ENCODE measurements at places on chromosomes 6 and 20. TPM values are rescaled to one million over a fixed set of nuclear protein-coding genes. Genes with fewer than 3 reads are reported as not detected.

GRCh38 chr6:10791673-10792072 is 44.1 kb downstream of the TMEM14B start:
- peaks cover 4% of the 10 kb centered on the region for H3K4me1 ChIP-seq
- no peak overlapping the region for H3K4me3 ChIP-seq
- H3K27ac ChIP-seq, result no peak overlapping the region
- H3K27me3 ChIP-seq, result no peaks in the 10 kb centered on the region
- DNase-seq, result no peak

- no peaks in the 10 kb centered on the region for H3K27me3 ChIP-seq
- no peak overlapping the region for H3K4me3 ChIP-seq
- H3K27ac ChIP-seq, result no peak overlapping the region
- no peak for DNase-seq
- H3K36me3 ChIP-seq, result no peaks in the 10 kb centered on the region
These were observed 122.5 kb downstream of the MACROD2 start for GRCh38 chr20:14117768-14118167.

DNA sequence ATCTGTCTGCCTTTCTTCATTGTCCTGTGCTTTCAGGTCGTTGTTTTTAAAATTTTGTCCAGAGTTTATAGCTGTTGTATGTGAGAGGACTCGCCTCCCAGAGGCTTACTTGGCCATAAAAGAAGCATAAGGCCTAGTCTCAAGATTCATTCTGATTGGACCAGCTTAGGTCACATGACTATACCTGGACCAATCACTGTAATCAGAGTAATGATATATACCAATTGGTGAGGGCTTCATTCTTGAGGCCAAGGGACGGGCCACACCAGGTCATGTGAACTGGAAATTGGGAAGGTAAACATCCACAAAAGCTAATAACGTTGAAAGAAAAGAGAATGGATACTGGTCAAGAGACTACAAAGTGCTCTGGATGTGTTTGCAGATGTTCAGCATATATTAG is 141.4 kb upstream of the SULF2 start:
- H3K4me3 ChIP-seq, result no peak overlapping the region
- H3K27me3 ChIP-seq, result peaks cover 25% of the 10 kb centered on the region
- H3K27ac ChIP-seq, result no peak overlapping the region
- no peak for DNase-seq

- DNase-seq, result no peak
- H3K27ac ChIP-seq, result no peak overlapping the region
- H3K4me1 ChIP-seq, result no peaks in the 10 kb centered on the region
- H3K4me3 ChIP-seq, result no peak overlapping the region
- peaks cover 28% of the 10 kb centered on the region for H3K36me3 ChIP-seq
- no peaks in the 10 kb centered on the region for H3K27me3 ChIP-seq
These were observed 31.1 kb downstream of the NFYA start for GRCh38 chr6:41103847-41104246.

DNA sequence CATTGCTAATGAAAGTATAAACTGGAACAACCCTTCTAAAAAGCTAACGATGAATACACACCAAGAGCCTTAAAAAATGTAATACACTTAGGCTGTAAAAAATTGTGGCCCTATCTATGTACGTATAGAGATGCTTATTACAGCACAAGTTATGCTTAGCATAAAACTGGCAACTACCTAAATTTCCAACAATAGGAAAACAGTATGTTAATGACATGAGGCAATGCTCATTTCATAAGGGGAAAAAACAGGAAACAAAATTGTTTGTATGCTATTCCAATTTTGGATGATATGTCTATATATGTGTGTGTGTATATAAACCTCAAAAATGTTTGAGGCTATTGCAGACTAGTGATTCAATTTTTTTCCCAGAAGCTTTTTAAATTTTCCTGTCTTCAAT is 82.5 kb downstream of the DTNBP1 start:
- no peaks in the 10 kb centered on the region for H3K27me3 ChIP-seq
- no peak overlapping the region for H3K4me3 ChIP-seq
- DNase-seq, result no peak
- no peak overlapping the region for H3K27ac ChIP-seq
- H3K36me3 ChIP-seq, result peaks cover 5% of the 10 kb centered on the region

LY6G6F gene
- not detected for total RNA-seq

VPS52 gene
- 45.2 TPM for total RNA-seq

GRCh38 chr6:43963877-43964658 is 163.2 kb downstream of the MRPL14 start:
- no peaks in the 10 kb centered on the region for H3K4me1 ChIP-seq
- peaks cover 8% of the 10 kb centered on the region for H3K27me3 ChIP-seq
- no peak overlapping the region for H3K27ac ChIP-seq
- no peaks in the 10 kb centered on the region for H3K36me3 ChIP-seq
- no peak for DNase-seq

DNA sequence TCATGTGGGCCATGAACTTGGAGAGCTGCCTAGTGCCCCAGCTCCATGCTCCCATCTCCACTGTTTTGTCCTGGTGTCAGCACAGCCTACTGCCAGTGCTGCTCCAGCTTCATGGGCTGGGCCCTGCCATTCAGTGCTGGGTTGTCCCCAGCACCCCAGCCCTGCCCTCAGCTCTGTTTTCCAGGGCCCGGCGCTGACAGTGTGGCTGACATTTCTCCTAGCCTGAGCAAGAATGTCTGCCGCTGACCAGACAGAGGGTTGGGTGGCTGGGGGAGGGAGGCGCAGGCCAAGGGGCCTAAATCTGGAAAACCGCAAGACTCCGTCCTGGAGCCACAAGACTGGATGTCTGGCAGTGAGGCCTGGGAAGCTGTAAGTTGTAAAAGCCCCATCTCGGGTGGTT is 78.9 kb downstream of the DHX35 start:
- no peaks in the 10 kb centered on the region for H3K4me1 ChIP-seq
- H3K36me3 ChIP-seq, result peaks cover 7% of the 10 kb centered on the region
- no peaks in the 10 kb centered on the region for H3K27me3 ChIP-seq
- H3K4me3 ChIP-seq, result no peak overlapping the region
- no peak overlapping the region for H3K27ac ChIP-seq

DNA sequence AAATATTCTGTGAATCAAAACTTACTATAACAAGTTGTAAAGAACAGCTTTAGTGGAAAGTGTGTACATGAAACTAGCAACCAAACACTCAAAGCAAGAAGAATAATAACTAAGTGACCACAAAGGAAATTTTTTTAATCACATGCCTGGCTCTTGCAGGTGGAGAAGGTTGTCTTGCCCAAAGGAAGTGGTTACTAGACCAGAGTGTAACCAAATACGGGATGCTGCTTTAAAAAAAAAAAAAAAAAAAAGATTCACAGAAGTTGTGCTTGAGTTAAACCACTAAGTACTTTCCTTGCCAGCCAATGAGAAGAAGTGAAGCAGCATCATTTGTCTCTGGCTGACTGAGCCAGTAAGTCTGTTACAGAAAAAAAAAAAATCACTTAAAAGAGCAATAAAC is 19.1 kb upstream of the HLA-DQB1 start:
- no peaks in the 10 kb centered on the region for H3K27me3 ChIP-seq
- H3K4me1 ChIP-seq, result peaks cover 25% of the 10 kb centered on the region
- H3K36me3 ChIP-seq, result no peaks in the 10 kb centered on the region
- no peak overlapping the region for H3K4me3 ChIP-seq
- no peak overlapping the region for H3K27ac ChIP-seq
- DNase-seq, result peak; percentile 17

DNA sequence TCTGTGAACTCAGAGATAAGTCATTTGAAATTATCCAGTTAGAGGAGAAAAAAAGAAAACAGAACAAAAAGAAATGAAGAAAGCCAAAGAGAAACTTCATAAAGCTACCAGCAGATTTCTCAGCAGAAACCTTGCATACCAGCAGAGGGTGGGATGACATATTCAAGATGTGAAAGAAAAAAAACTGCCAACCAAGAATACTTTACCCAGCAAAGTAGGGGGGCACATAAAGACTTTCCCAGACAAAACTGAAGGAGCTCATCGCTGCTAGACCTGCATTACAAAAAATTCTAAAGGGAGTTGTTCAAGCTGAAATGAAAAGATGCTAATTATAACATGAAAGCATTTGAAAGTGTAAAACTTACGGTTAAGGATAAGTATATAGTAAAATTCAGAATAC is 246.3 kb downstream of the FNDC1 start:
- H3K27ac ChIP-seq, result no peak overlapping the region
- no peak for DNase-seq
- no peaks in the 10 kb centered on the region for H3K36me3 ChIP-seq

- H3K4me1 ChIP-seq, result peaks cover 40% of the 10 kb centered on the region
- DNase-seq, result peak; percentile 59
- H3K27me3 ChIP-seq, result peaks cover 55% of the 10 kb centered on the region
- H3K36me3 ChIP-seq, result no peaks in the 10 kb centered on the region
- peak within 1 kb of the TSS; percentile 77 for H3K4me3 ChIP-seq
These were observed at the start of gene DLL1 for GRCh38 chr6:170290296-170291128. DLL1 (minus strand) TSS chr6:170291078; CDS start chr6:170290139, 939 bp downstream.

- H3K4me3 ChIP-seq, result no peak overlapping the region
- no peak for DNase-seq
These were observed 26.7 kb downstream of the OVOL2 start for GRCh38 chr20:18031050-18031449.

PRR3 gene
- total RNA-seq, result 45.8 TPM

- H3K4me3 ChIP-seq, result no peak overlapping the region
- H3K27ac ChIP-seq, result peak overlapping the region; percentile 29
- H3K4me1 ChIP-seq, result peaks cover 23% of the 10 kb centered on the region
- H3K36me3 ChIP-seq, result peaks cover 33% of the 10 kb centered on the region
- H3K27me3 ChIP-seq, result no peaks in the 10 kb centered on the region
These were observed 30.1 kb downstream of the PRPH2 start for GRCh38 chr6:42692137-42692911.

GRCh38 chr6:34172961-34173775 is 27.3 kb upstream of the GRM4 start:
- no peaks in the 10 kb centered on the region for H3K36me3 ChIP-seq
- H3K27me3 ChIP-seq, result no peaks in the 10 kb centered on the region
- no peak overlapping the region for H3K27ac ChIP-seq
- peaks cover 11% of the 10 kb centered on the region for H3K4me1 ChIP-seq
- no peak for DNase-seq

DNA sequence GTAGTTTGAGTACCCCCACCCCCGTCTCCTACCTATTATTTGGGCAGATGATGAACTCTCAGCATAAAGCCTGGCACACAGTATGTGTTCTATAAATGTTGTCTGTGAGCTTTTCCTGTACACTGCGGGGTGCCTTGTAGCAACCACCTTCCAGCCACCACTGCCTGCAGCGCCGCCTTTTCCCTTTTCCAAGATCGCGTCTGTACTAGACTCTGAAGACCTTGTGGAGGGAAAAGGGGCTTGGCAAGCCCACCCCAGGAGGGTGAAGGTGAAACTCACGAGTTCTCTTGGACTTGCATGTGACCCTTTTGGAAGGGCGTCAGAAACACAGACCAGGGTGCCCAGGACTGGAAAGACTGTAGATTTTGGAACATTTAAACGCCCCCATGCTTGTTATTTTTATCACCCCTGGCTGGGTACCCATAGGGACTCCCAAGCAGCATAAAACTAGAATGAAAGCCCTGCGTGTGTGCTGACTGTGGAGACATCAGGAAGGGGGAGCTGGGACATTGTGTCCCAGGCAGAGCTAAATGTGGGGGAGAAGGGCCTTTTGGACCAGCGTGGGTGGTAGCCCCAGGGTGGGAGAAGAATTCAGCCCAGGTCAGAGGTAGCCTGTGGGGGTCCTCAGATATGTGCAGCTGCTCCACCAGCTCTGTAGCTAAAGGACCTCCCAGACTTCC is 8.3 kb downstream of the BAK1 start:
- peak overlapping the region; percentile 81 for H3K4me3 ChIP-seq
- peak overlapping the region; percentile 100 for H3K27ac ChIP-seq
- peaks cover 53% of the 10 kb centered on the region for H3K36me3 ChIP-seq

GRCh38 chr6:133889557-133890403 is 867 bp downstream of the TCF21 start:
- no peak overlapping the region for H3K27ac ChIP-seq
- H3K36me3 ChIP-seq, result no peaks in the 10 kb centered on the region
- peaks cover 70% of the 10 kb centered on the region for H3K27me3 ChIP-seq
- DNase-seq, result peak; percentile 35
- H3K4me3 ChIP-seq, result peak overlapping the region; percentile 22

DNA sequence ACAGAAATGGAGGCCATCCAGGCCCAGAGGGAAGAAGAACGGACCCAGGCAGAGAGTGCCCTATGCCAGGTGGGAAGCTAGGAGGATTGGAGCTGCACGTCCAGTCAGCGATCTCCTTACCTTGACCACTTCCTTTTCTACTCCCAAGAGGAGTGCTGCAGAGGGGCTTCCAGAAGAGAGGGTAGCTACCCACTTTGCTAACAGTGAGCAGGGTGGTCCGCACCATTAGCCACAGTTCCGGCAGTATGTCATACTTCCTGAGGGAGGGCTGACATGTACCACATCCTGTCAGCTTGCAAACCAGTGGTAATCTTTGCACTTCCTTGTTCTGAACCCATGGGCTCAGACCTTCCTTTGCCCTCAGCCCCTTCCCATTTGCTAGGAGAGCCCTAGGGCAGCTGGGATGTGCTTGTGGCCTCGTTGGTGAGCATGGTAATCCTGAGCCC is 35.4 kb downstream of the CEP250 start:
- no peaks in the 10 kb centered on the region for H3K27me3 ChIP-seq
- H3K4me1 ChIP-seq, result peaks cover 44% of the 10 kb centered on the region
- H3K36me3 ChIP-seq, result peaks cover 62% of the 10 kb centered on the region
- peak; percentile 72 for DNase-seq
- H3K27ac ChIP-seq, result peak overlapping the region; percentile 98

- no peaks in the 10 kb centered on the region for H3K27me3 ChIP-seq
- H3K4me1 ChIP-seq, result no peaks in the 10 kb centered on the region
- no peaks in the 10 kb centered on the region for H3K36me3 ChIP-seq
These were observed 132.6 kb upstream of the MTHFD1L start for GRCh38 chr6:150732765-150733539.

SLC22A2 gene
- total RNA-seq, result not detected

DNA sequence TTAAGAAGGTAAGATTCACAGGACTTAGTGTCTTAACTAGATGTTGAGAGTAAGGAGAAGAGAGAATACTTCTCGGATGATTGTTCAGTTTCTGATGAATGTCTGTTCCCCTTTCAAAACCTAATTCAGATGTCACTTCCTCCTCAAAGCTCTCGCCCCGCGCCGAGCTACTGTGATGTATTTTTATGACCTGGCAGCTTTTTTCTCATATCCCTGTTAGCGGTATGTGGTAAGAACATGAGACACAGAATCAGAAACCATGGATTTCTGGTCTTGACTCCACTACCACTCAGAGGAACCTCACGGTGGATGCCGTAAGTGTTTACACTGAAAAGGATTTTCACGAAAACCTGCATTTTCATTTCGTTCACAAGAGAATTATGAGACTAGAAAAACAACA is 48.4 kb downstream of the CEP43 start:
- DNase-seq, result peak; percentile 82
- peak overlapping the region; percentile 34 for H3K4me3 ChIP-seq
- peaks cover 9% of the 10 kb centered on the region for H3K36me3 ChIP-seq
- H3K4me1 ChIP-seq, result peaks cover 41% of the 10 kb centered on the region
- peak overlapping the region; percentile 76 for H3K27ac ChIP-seq

GRCh38 chr6:24583463-24584381 is 62.3 kb downstream of the KIAA0319 start:
- H3K36me3 ChIP-seq, result no peaks in the 10 kb centered on the region
- peaks cover 3% of the 10 kb centered on the region for H3K4me1 ChIP-seq
- peaks cover 7% of the 10 kb centered on the region for H3K27me3 ChIP-seq
- peak; percentile 89 for DNase-seq
- H3K4me3 ChIP-seq, result no peak overlapping the region

GRCh38 chr6:16432075-16433032 is 194.0 kb downstream of the GMPR start:
- H3K36me3 ChIP-seq, result peaks cover 24% of the 10 kb centered on the region
- peak; percentile 37 for DNase-seq
- no peaks in the 10 kb centered on the region for H3K27me3 ChIP-seq
- H3K27ac ChIP-seq, result peak overlapping the region; percentile 38
